AG09309 (cell line): ENCODE measurements at places on chromosomes 5 and 9.

GRCh38 chr9:133604856-133605255 lies 4.3 kb downstream of the FAM163B start:
- DNase-seq = no peak

DNA sequence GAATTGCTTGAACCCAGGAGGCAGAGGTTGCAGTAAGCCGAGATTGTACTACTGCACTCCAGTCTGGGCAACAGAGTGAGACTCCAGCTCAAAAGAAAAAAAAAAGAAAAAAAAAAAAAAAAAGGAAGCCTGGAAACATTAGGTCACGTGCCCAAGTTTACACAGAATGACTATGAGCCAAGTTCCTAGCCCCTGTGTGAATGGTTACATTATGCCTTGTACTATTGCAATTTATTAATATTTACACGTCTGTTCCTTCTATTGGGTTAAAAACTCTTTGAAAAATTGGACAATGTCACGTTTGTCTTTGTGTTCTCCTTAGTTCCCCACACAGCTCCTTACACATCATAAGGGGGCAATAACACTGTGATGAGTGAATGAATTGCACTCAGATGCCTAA lies 33.5 kb upstream of the SLC28A3 start:
- no peak for DNase-seq

DNA sequence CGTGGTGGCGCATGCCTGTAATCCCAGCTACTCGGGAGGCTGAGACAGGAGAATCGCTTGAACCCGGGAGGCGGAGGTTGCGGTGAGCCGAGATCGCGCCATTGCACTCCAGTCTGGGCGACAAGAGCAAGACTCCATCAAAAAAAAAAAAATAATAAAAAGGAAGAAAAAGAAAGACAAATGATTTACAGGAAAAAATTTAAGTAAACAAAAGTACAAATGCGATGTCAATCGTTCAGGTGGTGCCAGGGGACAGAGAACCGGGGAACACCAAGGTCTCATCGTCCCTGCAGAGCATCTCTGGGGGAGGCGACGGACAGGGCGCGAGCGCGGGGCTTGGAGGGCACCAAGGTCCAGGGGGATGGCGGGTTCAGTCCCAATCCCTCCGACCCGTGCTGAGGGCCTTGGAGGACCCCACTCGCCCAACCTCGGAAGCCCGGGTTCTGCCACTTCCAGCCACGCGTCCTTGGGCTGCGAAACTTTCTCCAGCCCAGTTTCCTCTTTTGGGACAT lies 607 bp upstream of the HNRNPAB start:
- DNase-seq = no peak

GRCh38 chr9:107216329-107216728 lies 66.8 kb upstream of the RAD23B start:
- no peak for DNase-seq

- no peak for DNase-seq
These were observed 173.0 kb downstream of the MAST4 start for GRCh38 chr5:66769030-66769733.

DNA sequence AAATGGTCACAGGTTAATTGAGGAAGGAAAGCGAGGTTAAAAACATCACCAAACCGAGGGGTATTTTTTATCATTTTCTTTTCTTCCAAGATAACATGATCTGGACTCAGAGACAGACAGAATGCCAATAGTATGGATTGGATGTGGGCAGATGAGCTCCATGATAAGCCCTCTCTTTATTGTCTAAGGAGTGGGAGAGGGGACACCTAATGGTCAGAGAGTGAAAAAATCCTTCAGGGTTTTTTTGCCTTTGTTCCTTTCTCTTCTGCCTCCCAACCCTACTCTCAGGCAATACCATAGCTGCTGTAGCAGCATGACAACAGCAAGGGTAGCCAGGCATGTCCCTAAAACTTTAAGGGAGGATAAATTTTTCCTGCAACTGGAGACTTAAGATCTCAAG lies 94.7 kb downstream of the DIRAS2 start:
- no peak for DNase-seq

DNA sequence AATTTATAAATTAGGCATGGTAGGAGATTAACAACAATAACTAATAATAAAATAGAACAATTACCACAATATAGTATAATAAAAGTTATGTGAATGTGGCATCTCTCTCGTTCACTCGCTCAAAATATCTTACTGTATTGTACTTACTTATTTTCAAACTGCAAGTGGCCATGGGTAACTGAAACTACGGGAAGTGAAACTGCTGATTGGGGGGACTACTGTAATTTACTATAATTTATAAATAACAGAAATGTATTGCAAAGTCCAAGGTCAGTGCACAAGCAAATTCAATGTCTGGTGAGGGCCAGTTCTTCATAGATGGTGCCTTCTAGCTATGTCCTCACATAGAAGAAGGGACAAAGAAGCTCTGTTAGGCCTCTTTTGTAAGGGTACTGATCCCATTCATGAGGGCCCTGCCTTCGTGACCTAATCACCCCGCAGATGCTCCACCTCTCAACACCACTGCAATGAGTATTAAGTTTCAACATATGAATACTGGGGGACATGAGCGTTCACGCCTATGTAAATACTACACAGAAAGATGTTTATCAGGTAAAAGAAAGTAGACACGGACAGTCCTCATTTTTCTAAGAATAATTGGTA lies 39.0 kb downstream of the KCNIP1 start:
- DNase-seq = no peak

DNA sequence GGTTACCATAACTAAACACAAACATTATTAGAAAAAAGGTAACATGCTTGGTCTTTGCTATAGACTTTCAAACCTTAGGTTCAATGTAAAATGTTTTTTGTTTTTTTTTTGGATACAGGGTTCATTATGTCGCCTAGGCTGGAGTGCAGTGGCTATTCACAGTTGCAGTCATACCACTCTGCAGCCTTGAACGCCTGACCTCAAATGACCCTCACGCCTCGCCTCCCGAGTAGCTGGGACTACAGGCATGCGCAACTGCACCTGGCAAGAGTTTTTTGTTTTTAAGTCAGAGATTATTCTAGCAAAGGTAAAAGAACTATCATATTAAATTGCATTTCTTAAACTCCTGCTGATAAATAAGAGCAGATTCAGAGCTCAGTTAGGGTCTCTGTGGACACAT lies 55.1 kb upstream of the NR5A1 start:
- DNase-seq = no peak

DNA sequence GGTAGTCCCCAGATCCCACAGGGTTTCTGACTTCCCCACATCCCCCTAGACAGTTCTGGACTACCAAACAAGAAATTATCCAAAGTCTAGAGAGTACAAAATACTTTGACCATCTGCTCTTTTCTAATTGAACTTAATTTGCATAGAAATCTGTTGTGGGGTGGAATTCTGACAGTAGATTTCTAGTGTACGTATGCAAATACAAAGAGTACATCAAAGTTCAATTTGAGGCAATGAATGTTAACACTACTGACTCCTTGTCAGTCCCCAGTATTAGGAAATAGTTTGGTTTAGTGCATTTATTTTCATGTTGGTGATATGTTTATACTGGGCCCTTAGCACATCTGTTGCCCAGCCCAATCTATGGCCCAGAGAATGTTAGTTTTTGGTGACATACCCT lies 292.6 kb downstream of the CETN3 start:
- no peak for DNase-seq

GRCh38 chr9:137166380-137167229 lies 3.2 kb downstream of the LRRC26 start:
- DNase-seq = no peak

DNA sequence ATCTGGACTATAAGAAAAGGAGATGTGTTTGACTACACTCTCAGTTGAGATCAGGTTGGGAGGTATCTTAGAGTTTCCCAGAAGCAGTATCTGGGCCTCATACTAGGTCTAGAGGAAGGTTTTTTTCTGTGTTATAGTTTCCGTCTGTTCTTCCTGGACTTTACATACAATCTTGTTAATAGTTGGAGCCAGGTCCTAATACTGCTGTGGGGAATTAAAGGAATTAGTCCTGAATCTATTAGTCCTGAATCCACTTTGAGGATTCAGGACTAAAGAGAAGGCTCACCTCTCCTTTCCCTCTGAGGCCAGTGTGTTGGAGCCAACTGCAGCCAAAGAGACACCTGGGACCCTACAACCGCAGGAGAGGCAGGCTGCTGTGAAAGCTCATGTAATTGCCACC lies 445.7 kb upstream of the CLINT1 start:
- DNase-seq = no peak

DNA sequence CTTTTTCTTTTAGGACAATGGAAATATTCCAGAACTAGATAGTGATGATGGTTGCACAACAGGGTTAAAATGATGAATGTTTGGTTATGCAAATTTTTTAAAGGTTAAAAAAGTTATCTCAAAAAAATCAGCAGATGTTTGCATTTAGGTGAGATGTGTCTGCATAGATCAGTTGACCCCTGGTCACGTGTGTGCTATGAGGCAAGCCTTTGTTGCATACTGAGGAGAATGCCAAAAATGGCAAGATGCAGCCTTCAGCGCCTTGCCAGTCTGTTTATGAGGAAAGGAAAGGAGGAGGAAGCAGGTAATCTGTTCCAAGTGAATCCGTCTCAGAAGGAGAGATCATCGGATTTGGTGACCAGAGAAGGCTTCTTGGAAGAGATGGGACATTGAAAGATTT lies 11.9 kb downstream of the MEGF10 start:
- no peak for DNase-seq

DNA sequence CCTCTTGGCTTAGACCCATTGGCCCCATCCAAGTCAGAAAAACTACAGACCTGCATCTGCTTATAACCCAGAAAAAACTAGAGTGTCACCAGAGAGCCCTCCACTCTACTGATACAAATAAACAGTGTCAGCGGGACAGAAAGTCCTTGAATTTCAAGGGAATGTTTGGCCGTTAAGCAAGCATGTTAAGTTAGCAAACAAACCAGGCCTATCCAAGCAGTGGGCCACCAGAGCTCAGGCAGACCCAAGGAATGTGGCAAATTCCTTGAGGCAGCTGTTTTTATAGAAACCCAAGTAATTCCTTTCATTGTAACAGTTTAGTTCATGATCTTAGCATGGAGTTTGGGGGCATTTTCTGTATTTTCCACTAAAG lies 70.9 kb downstream of the PRLR start:
- no peak for DNase-seq

- DNase-seq = no peak
These were observed 218.1 kb upstream of the WWC1 start for GRCh38 chr5:168073311-168073710.

- no peak for DNase-seq
These were observed 41.7 kb downstream of the TMEM161B start for GRCh38 chr5:88226881-88227450.

DNA sequence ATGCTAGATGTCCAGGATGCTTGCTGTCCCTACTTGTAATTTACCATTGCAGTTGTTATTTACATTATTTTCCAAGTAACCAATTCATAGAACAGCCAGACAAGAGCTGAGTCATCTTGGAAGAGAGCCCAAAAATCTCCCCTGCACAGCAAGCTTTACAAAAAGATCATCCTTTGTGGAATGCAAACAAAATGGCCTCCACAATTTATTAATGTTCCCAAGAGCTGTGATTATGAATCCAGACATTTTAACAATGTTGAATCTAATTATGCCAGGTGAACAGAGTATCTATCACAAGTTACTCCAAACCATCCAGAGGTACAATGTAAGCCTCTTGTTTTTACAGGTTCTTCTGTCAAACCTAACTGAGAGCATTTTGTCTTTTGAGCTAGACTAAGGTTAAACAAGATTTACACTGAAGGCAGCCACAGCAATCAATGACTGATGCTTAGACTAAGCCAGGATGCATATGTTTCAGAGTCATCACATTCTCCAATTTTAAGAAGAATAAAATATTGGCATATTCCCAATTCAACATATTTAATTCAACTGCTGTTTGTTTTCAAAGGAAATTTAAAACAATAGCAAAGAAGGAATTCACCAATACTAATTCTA lies 95.3 kb upstream of the SLC12A2 start:
- DNase-seq = peak; percentile 23
